Mesothelial cell of epicardium (in vitro differentiated cells): ENCODE measurements at places on chromosomes 16 and 17. TPM values are rescaled to one million over a fixed set of nuclear protein-coding genes. Genes with fewer than 3 reads are reported as not detected.

GRCh38 chr17:39666231-39666600 lies 1.1 kb downstream of the TCAP start:
- H3K27me3 ChIP-seq, result peaks cover 59% of the 10 kb centered on the region
- H3K4me3 ChIP-seq, result peak overlapping the region; percentile 31
- H3K36me3 ChIP-seq, result peaks cover 4% of the 10 kb centered on the region
- no peak for DNase-seq
- H3K4me1 ChIP-seq, result peaks cover 10% of the 10 kb centered on the region

- H3K27ac ChIP-seq, result no peak overlapping the region
- DNase-seq, result no peak
- H3K27me3 ChIP-seq, result no peaks in the 10 kb centered on the region
- peaks cover 41% of the 10 kb centered on the region for H3K36me3 ChIP-seq
- no peak overlapping the region for H3K4me3 ChIP-seq
These were observed 53.1 kb downstream of the VPS53 start for GRCh38 chr17:661509-661908.

DNA sequence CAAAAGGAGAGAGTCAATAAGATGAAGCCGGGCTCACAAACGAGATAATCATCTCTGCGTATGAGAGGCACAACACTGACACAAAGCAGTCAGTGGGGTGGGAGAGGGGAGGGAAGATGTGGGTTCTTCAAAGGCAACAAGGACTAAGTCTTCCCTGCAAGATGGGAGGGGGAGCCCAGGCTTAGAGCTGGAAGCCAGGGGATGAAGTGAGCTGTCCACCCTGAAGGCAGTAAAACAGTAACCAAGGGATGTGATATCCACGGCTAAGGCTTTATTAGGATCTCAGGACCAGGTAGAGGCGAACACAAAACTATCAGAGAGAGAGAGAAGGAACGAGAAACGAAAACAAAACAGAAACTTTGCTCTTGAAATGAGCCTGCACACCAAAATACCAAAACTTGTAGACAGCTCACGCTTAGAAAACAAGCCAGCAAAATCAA lies 115.9 kb downstream of the DYNLRB2 start:
- DNase-seq, result no peak
- no peaks in the 10 kb centered on the region for H3K4me1 ChIP-seq
- H3K4me3 ChIP-seq, result no peak overlapping the region
- H3K27ac ChIP-seq, result no peak overlapping the region
- H3K36me3 ChIP-seq, result no peaks in the 10 kb centered on the region
- H3K27me3 ChIP-seq, result no peaks in the 10 kb centered on the region

DNA sequence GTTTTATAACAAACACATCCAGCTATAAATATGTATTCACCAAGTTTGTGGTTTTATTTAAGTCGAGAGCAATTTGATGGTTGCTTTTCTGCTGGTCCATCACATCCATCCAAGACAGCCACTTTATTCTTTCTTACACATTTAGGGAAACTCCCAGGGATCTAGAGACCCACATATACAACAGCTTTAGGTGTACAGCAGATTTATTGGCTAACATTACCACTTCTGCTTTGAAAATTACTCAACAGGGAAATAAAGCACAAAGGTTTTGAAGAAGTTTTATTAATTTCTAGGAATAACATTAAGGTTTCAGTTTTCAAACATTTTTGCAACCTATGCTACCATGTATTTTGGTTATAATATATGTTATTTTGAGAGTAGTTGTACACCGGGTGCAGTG lies 6.9 kb downstream of the ERCC4 start:
- H3K36me3 ChIP-seq, result peaks cover 6% of the 10 kb centered on the region
- no peak overlapping the region for H3K4me3 ChIP-seq
- peak overlapping the region; percentile 55 for H3K27ac ChIP-seq
- no peaks in the 10 kb centered on the region for H3K27me3 ChIP-seq
- no peak for DNase-seq
- H3K4me1 ChIP-seq, result peaks cover 30% of the 10 kb centered on the region

- H3K4me3 ChIP-seq, result no peak overlapping the region
- no peak overlapping the region for H3K27ac ChIP-seq
- H3K27me3 ChIP-seq, result no peaks in the 10 kb centered on the region
- H3K4me1 ChIP-seq, result peaks cover 3% of the 10 kb centered on the region
These were observed 141.0 kb upstream of the CIBAR2 start for GRCh38 chr16:85253084-85253941.

- no peak overlapping the region for H3K27ac ChIP-seq
- H3K36me3 ChIP-seq, result no peaks in the 10 kb centered on the region
- H3K4me3 ChIP-seq, result no peak overlapping the region
- no peak for DNase-seq
These were observed 30.4 kb downstream of the SOCS3 start for GRCh38 chr17:78329263-78330059.

- H3K36me3 ChIP-seq, result peaks cover 17% of the 10 kb centered on the region
- H3K27me3 ChIP-seq, result no peaks in the 10 kb centered on the region
- no peak for DNase-seq
- H3K4me3 ChIP-seq, result no peak overlapping the region
These were observed 76.6 kb downstream of the ABCC6 start for GRCh38 chr16:16146380-16147315.

- peaks cover 16% of the 10 kb centered on the region for H3K4me1 ChIP-seq
- no peak overlapping the region for H3K4me3 ChIP-seq
- no peak for DNase-seq
- peaks cover 12% of the 10 kb centered on the region for H3K36me3 ChIP-seq
These were observed 52.3 kb upstream of the ADCY7 start for GRCh38 chr16:50213939-50214519.

DNA sequence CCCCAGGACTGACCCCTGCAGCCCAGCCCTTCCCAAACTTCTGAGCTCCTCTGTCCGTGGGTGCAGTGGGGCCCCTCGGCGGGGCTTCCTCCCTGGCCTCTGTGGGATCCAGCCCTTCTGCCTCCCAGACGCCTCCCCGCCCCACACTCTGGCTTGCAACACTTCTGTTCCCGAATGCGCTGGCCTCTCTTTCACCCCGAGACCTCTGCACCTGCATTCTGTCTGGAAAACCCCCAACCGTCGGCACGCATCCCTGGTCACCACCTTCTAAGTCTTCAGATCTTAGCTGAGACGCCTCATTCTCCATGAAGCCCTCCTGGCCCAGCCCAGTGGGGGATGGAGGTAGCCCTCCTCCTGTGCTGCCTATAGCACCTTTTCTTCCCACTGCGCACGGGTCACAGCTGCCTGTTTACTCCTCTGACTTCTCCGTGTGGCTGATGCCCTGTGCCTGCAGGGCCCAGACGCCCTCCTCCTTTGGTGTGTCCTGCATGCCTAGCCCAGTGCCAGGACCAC lies 26.4 kb downstream of the TMEM235 start:
- peak overlapping the region; percentile 24 for H3K4me3 ChIP-seq
- DNase-seq, result no peak
- H3K36me3 ChIP-seq, result no peaks in the 10 kb centered on the region
- peak overlapping the region; percentile 94 for H3K27ac ChIP-seq

GRCh38 chr16:22327446-22327775 lies 30.2 kb downstream of the POLR3E start:
- H3K27ac ChIP-seq, result no peak overlapping the region
- H3K4me1 ChIP-seq, result no peaks in the 10 kb centered on the region
- DNase-seq, result no peak
- no peaks in the 10 kb centered on the region for H3K27me3 ChIP-seq
- H3K4me3 ChIP-seq, result no peak overlapping the region
- H3K36me3 ChIP-seq, result peaks cover 25% of the 10 kb centered on the region

DNA sequence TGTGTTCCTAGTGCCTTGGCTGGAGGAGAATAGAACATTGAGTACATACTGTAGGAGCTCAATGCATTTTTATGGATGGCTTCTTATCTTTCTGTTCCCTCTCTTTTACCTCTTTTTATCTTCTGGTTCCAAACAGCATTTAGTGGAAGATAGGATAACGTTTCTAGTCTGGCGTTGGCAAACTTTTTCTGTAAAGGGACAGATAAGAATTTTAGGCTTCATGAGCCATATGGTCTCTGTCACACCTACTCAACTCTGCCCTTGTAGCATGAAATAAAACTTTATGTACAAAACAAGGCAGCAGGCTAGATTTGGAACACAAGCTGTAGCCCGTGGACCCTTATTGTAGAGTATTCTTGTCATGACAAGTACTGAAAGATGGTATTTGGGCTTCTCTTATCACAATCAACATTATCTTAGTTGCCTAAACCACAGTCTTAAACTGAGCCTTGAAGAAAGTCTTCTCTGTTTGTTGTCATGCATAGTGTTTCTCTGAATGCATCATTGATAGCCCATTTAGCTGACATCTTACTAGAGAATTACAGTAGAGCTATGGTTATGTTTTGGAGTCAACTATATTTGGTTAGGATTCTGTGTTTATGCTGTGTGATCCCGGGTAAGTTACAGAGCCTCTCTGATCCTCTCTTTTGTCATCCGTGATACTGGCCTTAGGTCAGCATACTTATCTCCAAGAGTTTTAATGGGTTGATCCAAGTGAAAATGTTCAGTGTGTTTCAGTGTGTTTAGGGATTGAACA lies 80.2 kb downstream of the HS3ST4 start:
- no peaks in the 10 kb centered on the region for H3K36me3 ChIP-seq
- peaks cover 4% of the 10 kb centered on the region for H3K27me3 ChIP-seq
- no peak overlapping the region for H3K27ac ChIP-seq
- DNase-seq, result no peak
- no peak overlapping the region for H3K4me3 ChIP-seq

Gene OR1A1
- total RNA-seq, result not detected in 3 replicates

Gene SOCS1
- total RNA-seq, result 11.2 to 12.3 TPM (median 11.7 TPM) in 3 replicates

Gene SSTR5
- not detected in 3 replicates for total RNA-seq

Gene TCAP
- 1.6 to 3.0 TPM (median 2.3 TPM) in 3 replicates for total RNA-seq

Gene HS3ST2
- not detected in 3 replicates for total RNA-seq

Gene PPY
- not detected in 3 replicates for total RNA-seq

Gene SECTM1
- total RNA-seq, result 5.8 to 7.0 TPM (median 7.0 TPM) in 3 replicates

Gene KCNJ18
- not detected in 3 replicates for total RNA-seq

Gene KAT8
- 72.1 to 76.4 TPM (median 75.7 TPM) in 3 replicates for total RNA-seq
